Kasumi-1 (cell line): ENCODE measurements at places on chromosomes 13 and 19.

DNA sequence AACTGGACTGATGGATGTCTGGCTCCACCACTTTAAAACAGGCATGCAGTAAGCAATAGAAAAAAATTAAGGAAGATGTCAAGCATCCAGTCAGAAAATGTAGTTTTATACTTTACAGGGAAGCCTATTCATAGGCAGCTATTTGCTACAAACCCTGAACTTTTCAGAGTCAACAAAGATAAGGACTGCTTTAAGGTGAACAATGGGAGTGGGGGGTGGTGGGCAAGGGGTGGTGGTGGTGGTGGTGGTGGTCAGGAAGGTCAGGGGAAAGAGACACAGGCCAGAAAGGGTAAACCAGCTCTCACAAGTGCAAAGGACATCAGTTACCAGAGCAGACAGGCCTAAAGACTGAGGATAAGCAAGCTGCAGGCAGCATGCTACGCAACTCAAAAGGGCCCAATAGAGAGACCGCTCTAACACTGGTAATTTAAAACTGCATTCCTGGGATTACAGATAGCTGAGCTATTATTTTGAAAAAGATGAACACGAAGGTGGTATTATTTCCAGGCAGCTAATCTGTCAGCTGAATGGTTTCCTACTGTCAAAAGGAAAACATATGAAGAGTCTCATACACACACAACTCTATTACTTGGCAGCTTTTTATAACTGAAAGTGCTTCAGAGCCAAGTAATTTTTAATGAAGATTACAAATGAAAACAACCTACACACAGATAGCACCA lies 14.8 kb downstream of the BRD4 start:
- no peak for DNase-seq

GRCh38 chr19:5947435-5947834 lies 30.5 kb downstream of the RANBP3 start:
- no peak for DNase-seq

DNA sequence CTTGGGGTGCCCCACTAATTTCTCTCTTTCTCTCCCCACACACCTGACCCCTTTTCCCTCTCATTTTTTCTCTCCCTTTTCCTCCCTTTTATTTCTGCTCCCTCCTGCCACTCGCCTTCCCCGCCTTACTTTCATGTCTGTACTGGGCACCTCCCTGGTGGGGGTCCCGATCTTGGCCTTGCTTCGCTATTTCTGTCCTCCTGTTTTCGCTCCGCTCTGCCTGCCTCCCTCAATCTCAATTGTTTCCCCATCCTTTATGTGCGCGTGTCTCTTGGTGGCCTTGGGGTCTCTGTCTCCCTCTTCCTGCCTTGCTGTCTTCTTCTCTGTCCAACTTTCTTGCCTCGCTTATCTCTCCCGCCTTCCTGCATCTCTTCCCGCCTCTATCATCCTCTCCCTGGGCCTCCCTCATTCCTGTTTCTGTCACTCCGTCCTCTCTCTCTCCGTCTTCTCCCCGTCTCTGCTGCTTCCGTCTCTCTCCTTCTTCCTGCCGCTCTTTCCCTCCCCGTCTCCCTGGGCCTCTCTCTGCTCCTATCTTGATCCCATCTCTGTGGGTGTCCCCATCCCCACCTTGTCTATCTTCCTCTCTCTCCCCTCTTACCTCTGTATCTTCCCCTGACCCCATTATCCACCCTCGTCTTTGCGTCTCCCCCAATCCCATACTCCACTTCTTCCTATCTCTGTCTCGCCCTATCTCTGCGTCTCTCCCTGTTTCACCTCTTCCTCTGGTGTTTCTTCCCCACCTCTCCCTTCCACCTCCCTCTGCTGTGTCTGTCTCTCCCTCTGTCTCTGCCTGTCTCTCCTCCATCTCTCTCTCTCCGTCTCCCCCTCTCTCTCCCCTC lies 4.0 kb downstream of the GRIN2D start:
- no peak for DNase-seq

- DNase-seq, result peak; percentile 42
These were observed 529.2 kb upstream of the NBEA start for GRCh38 chr13:34412817-34413375.

DNA sequence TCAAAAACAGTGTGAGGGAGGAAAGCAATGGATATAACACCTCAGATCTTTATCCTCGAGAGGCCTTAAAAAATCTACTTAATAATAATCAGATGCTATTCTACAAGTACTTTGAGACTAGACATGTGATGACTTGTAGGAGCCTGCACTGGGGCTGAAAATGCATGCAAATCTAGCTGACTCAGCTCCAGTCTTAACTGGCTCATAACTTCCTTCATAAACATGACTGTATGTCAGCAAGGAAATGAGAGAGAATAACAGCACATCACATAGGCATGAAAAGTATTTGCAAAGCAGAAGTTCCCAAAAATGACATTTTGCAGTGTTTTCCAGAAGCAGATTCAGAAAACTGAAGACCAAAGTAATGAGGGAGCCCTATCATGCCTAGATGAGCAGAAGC lies 38.1 kb downstream of the PSG5 start:
- no peak for DNase-seq
